ENCODE measurements at places on chromosomes 12 and 14. TPM values are rescaled to one million over a fixed set of nuclear protein-coding genes. Genes with fewer than 3 reads are reported as not detected.

GRCh38 chr12:108750526-108750925 is 19.2 kb upstream of the CORO1C start:
- no peaks in the 10 kb centered on the region for H3K36me3 ChIP-seq
- H3K4me3 ChIP-seq, result no peak overlapping the region
- no peak overlapping the region for H3K27ac ChIP-seq
- H3K4me1 ChIP-seq, result no peaks in the 10 kb centered on the region
- no peaks in the 10 kb centered on the region for H3K27me3 ChIP-seq

GRCh38 chr14:77003960-77004710 is 24.4 kb downstream of the IRF2BPL start:
- no peak for DNase-seq
- peaks cover 27% of the 10 kb centered on the region for H3K4me1 ChIP-seq
- H3K27ac ChIP-seq, result no peak overlapping the region
- no peaks in the 10 kb centered on the region for H3K27me3 ChIP-seq

- no peak overlapping the region for H3K4me3 ChIP-seq
- no peak overlapping the region for H3K27ac ChIP-seq
- H3K27me3 ChIP-seq, result no peaks in the 10 kb centered on the region
- H3K4me1 ChIP-seq, result no peaks in the 10 kb centered on the region
- no peak for DNase-seq
Observed at GRCh38 chr12:11071414-11071813, 9.3 kb upstream of the TAS2R46 start.

DNA sequence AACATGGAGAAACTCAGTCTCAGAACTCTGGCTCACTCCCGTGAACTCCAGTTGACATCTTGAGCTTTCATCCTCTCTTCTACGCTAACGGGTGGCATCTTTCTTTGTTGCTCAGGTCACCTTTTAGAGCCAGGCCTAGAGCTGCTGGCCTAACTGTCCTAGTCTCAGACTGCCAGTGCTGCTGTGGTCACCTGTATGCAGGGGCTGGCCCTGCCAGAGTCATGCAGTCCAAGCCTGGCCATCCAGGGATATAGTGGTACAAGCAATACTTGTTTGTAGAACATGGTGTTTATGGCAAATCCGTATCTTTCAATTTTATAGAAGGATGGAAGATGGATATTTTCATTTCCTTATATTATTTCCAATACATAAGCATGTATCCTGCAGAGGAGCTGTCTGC is 117.2 kb downstream of the PELI2 start:
- DNase-seq, result no peak
- no peaks in the 10 kb centered on the region for H3K36me3 ChIP-seq

GRCh38 chr12:121723200-121723599 is 10.6 kb downstream of the TMEM120B start:
- H3K4me3 ChIP-seq, result no peak overlapping the region
- H3K36me3 ChIP-seq, result peaks cover 7% of the 10 kb centered on the region
- peaks cover 7% of the 10 kb centered on the region for H3K4me1 ChIP-seq
- no peak overlapping the region for H3K27ac ChIP-seq
- DNase-seq, result no peak

DNA sequence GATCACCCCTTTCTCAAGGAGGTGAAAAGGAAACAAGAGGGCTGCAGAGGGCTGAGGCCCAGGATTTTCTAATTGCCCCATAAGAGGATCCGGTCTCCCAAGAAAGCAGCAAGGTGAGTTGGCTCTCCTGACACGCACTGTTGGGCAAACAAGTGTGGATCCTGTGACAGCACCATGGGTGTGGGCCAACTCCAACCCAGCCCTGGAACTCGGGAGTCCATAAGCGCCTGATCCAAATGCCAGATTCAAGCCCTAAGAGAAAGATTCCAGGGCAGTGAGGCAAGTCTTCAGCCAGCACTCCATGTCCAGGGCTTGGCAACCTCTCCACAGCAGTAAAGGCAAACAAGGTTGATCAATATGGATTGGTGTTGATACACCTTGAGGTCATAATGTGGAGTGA is 33.1 kb downstream of the KCNA5 start:
- H3K36me3 ChIP-seq, result no peaks in the 10 kb centered on the region
- H3K4me1 ChIP-seq, result no peaks in the 10 kb centered on the region
- DNase-seq, result no peak

DNA sequence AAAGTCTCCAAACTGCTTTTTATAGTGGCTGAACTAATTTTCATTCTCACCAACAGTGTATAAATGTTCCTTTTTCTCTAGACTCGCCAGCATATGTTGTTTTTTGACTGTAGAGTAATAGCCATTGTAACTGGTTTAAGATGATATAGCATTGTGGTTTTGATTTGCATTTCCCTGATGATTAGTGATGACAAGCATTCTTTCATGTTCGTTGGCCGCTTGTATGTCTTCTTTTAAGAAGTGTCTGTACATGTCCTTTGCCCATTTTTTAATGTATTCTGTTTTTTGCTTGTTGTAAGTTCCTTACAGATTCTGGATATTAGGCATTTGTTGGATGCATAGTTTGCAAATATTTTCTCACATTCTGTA is 404.9 kb downstream of the FLRT2 start:
- peaks cover 12% of the 10 kb centered on the region for H3K36me3 ChIP-seq
- H3K27ac ChIP-seq, result peak overlapping the region; percentile 98
- H3K4me3 ChIP-seq, result peak overlapping the region; percentile 86
- no peak for DNase-seq

- no peak overlapping the region for H3K27ac ChIP-seq
- no peaks in the 10 kb centered on the region for H3K36me3 ChIP-seq
- no peaks in the 10 kb centered on the region for H3K4me1 ChIP-seq
- H3K27me3 ChIP-seq, result no peaks in the 10 kb centered on the region
- no peak for DNase-seq
Observed at GRCh38 chr12:98085046-98085755, 430.2 kb upstream of the TMPO start.

GRCh38 chr12:113796066-113796827 is 169.9 kb downstream of the RBM19 start:
- no peaks in the 10 kb centered on the region for H3K36me3 ChIP-seq
- H3K4me1 ChIP-seq, result no peaks in the 10 kb centered on the region
- H3K27ac ChIP-seq, result no peak overlapping the region
- no peaks in the 10 kb centered on the region for H3K27me3 ChIP-seq
- no peak for DNase-seq

DNA sequence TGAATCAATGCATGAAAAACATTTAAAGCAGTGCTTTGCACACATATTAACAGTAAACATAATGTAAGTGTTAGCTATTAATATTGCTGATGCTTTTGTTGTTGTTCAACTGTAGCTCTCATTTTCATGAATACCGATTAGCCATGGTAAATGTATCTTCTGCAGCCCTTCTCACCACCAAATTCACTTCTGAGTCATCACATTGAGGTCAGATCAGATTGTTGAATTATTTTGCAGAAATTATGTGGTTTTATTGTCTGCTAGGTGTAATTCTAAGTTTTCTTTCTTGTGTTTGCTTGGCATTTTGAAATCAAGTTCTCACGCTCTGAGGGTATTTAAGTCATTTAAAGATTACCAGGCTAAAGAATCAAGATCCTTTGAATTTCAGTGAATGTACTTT is 74.6 kb downstream of the AKAP6 start:
- no peaks in the 10 kb centered on the region for H3K36me3 ChIP-seq
- no peak overlapping the region for H3K4me3 ChIP-seq
- no peaks in the 10 kb centered on the region for H3K4me1 ChIP-seq
- no peak for DNase-seq
- H3K27me3 ChIP-seq, result no peaks in the 10 kb centered on the region
- no peak overlapping the region for H3K27ac ChIP-seq

- DNase-seq, result no peak
- H3K4me3 ChIP-seq, result no peak overlapping the region
- H3K36me3 ChIP-seq, result peaks cover 2% of the 10 kb centered on the region
- H3K27ac ChIP-seq, result no peak overlapping the region
- H3K4me1 ChIP-seq, result no peaks in the 10 kb centered on the region
Observed at GRCh38 chr14:75090353-75090752, 20.9 kb downstream of the ZC2HC1C start.

GRCh38 chr12:64525461-64526160 is 73.7 kb downstream of the TBK1 start:
- H3K27me3 ChIP-seq, result peaks cover 4% of the 10 kb centered on the region
- no peaks in the 10 kb centered on the region for H3K36me3 ChIP-seq
- no peak overlapping the region for H3K27ac ChIP-seq
- no peak overlapping the region for H3K4me3 ChIP-seq

GRCh38 chr12:111417784-111418593 is 12.3 kb downstream of the SH2B3 start:
- no peak overlapping the region for H3K4me3 ChIP-seq
- H3K4me1 ChIP-seq, result peaks cover 25% of the 10 kb centered on the region
- no peaks in the 10 kb centered on the region for H3K27me3 ChIP-seq
- no peak overlapping the region for H3K27ac ChIP-seq
- DNase-seq, result no peak
- peaks cover 16% of the 10 kb centered on the region for H3K36me3 ChIP-seq

DNA sequence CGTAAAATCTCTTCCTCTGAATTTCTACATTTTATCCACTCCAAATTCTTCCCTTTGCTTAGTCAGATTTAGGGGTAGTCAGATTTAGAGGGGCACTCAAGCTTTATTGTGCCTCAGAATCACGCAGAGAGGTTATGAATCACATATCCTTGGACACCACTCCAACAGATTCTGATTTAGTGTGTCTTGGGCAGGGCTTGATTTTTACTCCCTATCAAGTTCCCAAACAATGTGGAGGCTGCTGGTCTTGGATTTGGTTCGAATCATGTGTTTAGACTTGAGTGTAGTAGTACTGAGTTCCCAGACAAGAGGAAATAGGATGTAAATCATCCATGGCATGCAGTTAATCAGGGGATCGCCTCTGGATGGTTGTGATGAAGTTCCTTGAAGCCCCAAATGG is 298.1 kb upstream of the CLEC14A start:
- H3K27me3 ChIP-seq, result no peaks in the 10 kb centered on the region
- no peak for DNase-seq
- H3K4me1 ChIP-seq, result no peaks in the 10 kb centered on the region
- no peak overlapping the region for H3K4me3 ChIP-seq
- H3K27ac ChIP-seq, result no peak overlapping the region

GRCh38 chr12:30417697-30418231 is 277.9 kb downstream of the IPO8 start:
- H3K27ac ChIP-seq, result no peak overlapping the region
- DNase-seq, result no peak
- no peak overlapping the region for H3K4me3 ChIP-seq
- no peaks in the 10 kb centered on the region for H3K4me1 ChIP-seq

GRCh38 chr12:43840338-43840737 is 4.5 kb downstream of the TMEM117 start:
- H3K4me1 ChIP-seq, result peaks cover 24% of the 10 kb centered on the region
- no peak for DNase-seq

DNA sequence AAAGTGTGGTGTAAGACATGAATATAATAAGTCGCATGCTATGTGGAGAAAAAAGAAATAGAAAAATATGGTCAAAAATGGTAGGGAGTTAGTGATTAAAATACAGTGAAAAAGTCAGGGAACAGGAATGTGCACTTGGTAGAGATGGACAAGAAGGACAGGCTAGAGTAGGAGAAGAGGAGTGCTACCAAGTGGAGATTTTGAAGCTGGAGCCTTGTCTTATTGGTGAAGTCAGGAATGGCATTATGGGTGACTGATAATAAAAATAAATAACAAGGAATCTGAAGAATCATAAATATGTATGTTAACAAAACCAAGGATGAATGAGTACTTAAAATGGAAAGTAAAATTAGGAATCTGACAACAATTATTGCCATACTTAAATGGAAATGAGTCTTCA is 204.8 kb downstream of the PRKD1 start:
- no peaks in the 10 kb centered on the region for H3K27me3 ChIP-seq
- no peaks in the 10 kb centered on the region for H3K36me3 ChIP-seq
- no peak overlapping the region for H3K27ac ChIP-seq
- DNase-seq, result no peak
- H3K4me3 ChIP-seq, result no peak overlapping the region

- H3K4me3 ChIP-seq, result peak overlapping the region; percentile 56
- H3K27me3 ChIP-seq, result peaks cover 18% of the 10 kb centered on the region
- DNase-seq, result no peak
- H3K27ac ChIP-seq, result no peak overlapping the region
Observed at GRCh38 chr14:100307766-100308426, 1.7 kb upstream of the SLC25A29 start.

- no peak overlapping the region for H3K4me3 ChIP-seq
- peaks cover 12% of the 10 kb centered on the region for H3K4me1 ChIP-seq
- peaks cover 92% of the 10 kb centered on the region for H3K27me3 ChIP-seq
- DNase-seq, result no peak
Observed at GRCh38 chr14:36511981-36512584, 7.9 kb downstream of the NKX2-1 start.

- peaks cover 84% of the 10 kb centered on the region for H3K4me1 ChIP-seq
- H3K27ac ChIP-seq, result peak overlapping the region; percentile 79
- H3K27me3 ChIP-seq, result no peaks in the 10 kb centered on the region
Observed at GRCh38 chr14:69644814-69645213, 33.4 kb downstream of the SUSD6 start.

DNA sequence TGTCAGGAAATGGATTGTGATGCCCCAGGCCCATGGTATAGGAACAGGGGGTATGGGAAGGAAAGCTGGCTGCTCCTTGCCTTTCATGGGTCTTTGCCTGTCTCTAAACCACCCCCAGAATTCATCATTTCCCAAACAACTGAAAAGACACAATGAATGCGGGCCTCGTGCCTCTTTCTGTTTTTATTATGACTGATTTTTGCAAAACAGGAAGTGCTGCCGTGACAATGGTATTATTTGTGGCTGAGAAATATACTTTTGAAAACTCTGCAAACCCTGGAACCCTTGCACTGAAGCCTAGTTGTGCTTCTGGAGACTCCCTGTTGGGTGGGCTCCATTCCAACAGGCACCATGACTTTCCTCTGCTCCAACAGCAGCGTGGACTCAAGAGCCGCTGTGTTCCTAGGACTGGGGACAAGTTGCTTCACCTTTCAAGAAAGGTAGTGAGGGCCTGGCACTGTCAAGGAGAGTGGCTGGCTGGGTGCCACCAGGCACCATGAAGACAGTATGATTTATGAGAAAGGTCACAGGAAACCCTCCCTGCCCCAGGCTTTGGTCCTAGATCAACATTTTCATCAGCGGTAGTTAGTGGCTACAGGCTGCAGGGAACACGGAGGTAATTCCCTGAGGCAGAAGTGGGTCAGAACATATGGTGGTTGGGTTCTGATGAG is 4.8 kb upstream of the DGLUCY start:
- peaks cover 63% of the 10 kb centered on the region for H3K4me1 ChIP-seq
- no peaks in the 10 kb centered on the region for H3K27me3 ChIP-seq
- DNase-seq, result peak; percentile 49
- peak overlapping the region; percentile 75 for H3K4me3 ChIP-seq
- H3K27ac ChIP-seq, result peak overlapping the region; percentile 90

TOMM20L gene
- not detected for total RNA-seq

MAP3K9 gene
- 7.5 TPM for total RNA-seq

FAM222A gene
- 0.55 TPM for total RNA-seq

INHBE gene
- total RNA-seq, result 4.8 TPM

COX6A1 gene
- total RNA-seq, result 282 TPM

KRT6C gene
- total RNA-seq, result not detected

PLEKHD1 gene
- total RNA-seq, result not detected

LIMA1 gene
- total RNA-seq, result 117 TPM

EIF5 gene
- total RNA-seq, result 377 TPM

All from activated T-cell treated with anti-CD3 and anti-CD28 coated beads, Interleukin-2, amount 50 U/mL, for 72 hours (primary cell).